ENCODE measurements at places on chromosomes 4 and X.

GRCh38 chr4:123037804-123038203 lies 115.4 kb upstream of the NUDT6 start:
- no peak for DNase-seq

- DNase-seq: no peak
These were observed 36.7 kb upstream of the NEUROG2 start for GRCh38 chr4:112552668-112553067.

- DNase-seq: no peak
These were observed 525 bp upstream of the CISD2 start for GRCh38 chr4:102868153-102868780.

GRCh38 chr4:17785858-17786257 lies 4.4 kb upstream of the FAM184B start:
- no peak for DNase-seq

DNA sequence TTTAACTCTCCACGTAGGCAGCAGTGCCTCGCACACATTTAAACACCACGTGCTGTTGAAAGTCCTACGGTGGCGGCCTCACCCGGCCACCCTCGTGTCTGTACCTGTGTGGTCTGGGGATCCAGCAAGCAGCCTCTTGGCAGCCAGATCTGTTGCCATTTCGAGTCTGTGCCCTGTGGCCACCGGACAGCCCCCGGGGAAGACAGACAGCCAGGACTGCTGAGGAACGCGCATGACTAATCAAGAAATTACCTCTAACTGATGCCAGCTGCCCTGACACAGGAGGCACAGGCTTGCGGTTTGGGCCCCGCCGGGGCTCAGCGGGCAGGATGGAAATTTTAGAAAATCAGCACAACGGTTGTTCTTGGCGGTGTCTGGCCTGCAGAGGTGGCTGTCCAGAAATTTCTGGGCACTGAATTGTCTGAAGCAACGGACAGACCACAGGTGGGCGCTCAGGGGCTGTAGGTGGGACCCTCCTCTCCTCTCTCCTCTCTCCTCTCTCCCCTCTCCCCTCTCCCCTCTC lies 15.6 kb upstream of the ASMTL start:
- DNase-seq: no peak

DNA sequence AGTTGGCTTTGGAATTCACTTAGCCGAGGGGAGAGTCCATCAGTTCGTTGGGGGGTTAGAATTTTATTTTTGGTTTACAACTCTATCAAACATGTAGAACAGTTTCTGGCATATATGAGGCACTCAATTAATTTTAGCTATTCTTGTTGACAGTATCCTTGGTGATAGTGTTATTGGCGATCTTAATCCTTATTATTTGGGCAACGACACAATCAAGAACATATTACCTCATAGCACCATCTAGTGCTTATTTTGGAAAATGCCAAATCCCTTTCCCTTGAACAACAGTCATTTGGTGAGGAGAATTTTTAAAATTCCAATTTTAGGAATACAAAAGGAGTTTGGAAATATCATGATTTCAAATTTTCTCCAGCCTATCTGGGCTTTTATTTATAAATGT lies 17.9 kb upstream of the PGRMC1 start:
- DNase-seq: no peak

GRCh38 chr4:139828966-139829664 lies 163.5 kb downstream of the MGST2 start:
- no peak for DNase-seq

DNA sequence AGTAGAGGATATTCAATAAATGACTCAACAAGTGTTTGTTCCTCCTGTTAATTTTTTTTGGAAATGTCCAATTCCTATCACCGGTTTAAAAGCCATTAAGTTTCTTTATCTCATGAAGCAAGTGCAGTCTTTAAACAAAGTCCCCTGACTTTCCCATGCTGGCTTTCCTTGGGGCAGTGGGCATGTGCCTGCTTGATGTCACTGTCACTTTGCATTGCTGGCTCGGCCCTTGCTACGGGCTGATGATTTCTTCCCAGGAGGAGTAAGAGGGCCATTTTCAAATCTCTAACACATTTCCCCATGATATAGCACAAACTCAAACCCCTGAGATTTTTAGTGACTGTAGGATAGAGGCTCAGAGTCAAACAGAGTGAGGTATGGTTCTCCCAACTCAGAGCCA lies 275.8 kb upstream of the TENM3 start:
- peak; percentile 30 for DNase-seq

DNA sequence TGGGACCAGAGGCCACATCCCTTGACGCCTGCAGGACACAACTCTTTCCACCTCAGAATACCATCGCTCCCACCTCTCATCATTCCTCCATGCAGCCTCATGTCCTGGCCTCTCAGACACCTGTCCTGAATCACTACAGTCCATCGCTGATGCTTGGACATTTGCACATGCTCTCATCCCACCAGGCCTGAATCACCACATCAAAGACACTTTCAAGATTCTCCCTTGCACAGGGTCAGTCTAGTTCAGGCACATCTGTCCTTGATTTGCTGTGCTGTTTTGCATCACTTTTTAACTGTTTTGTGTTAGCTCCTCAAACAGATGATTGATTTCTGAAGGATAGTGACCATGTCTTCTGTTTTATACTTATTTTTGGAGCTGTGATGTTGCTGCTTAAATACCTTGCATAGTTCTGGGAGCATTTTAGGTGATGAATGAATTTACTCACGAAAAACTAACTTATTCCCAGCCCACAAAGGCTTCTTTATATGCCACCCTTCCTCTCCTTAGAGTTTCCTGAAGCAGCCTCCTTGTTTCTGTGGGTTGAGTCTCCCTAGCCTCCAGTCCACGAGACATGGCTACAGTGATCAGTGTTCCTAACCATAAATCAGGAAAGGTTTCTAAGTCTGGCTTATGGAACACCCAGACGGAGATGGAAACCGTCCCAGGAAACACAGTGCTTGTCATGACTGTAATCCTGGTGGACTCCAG lies 2.6 kb downstream of the FAM114A1 start:
- no peak for DNase-seq

- peak; percentile 15 for DNase-seq
These were observed 5.6 kb downstream of the PDGFRA start for GRCh38 chr4:54234497-54235205.

- no peak for DNase-seq
These were observed 88.6 kb upstream of the TRIM2 start for GRCh38 chr4:153115322-153116290.

DNA sequence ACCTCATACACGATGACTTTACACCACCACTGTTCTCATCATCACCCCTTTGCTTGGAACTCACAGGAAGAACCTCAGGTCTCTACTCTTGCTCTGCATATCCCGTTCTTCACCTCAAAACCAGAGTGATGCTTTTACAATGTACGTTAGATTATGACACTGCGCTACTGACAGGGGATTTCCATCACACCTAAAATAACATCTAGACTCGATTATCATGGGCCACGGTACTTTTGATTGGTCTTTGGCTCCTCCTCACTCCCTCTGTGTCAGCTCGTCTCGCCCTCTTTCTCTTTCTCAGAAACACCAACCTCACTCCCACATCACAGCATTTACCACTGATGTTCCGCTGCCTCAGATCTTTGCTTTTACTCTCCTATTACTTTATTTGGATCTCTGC lies 172.4 kb downstream of the TLL1 start:
- DNase-seq: no peak

DNA sequence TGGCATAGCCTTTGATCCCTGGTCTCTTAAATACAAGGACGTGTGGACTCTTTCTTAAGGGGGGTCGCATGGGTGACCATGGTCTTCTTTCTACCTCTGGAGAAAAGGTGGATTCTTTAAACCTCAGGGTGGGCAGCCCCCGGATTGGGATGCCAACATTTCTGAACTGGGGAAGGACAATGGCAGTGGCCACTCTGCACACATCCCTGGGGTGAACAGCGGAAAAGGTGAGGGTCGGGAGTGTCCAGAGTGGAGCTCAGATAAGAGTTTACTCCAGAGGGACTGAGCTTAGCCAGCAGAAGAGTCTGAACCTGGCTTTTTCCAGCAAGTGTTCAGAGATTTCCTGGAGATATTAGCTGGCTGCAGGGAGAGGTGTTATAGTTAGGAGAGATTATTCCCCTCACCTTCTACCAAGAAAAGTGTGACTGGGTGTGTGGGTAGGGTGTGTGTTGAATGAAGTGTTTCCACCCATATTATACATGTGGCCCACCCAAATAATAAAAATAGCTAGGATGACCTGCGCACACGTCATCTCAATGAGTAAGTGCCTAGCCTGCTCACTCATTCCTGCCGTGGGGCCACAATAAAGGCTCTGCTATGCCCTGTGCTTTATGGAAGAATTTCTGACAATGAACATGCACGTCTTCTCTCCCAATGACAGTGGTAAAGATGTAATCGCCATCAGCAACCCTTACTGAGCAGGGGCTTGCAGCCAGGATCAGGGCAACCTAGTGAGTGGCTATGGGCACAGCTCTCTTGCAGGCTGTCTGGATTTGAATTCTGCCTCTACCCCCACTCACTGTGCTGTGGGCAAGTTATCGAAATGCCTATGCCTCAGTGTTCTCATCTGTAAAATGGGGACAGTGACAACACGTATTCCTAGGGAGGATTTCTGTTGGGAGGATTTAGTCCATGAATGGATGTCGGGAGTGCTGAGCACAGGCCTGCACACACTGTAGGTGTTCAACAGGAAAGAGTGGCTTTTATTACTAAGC lies 76.6 kb downstream of the SLC2A9 start:
- no peak for DNase-seq

- DNase-seq: no peak
These were observed 4.7 kb downstream of the QRFPR start for GRCh38 chr4:121376097-121376496.

GRCh38 chr4:82901183-82901718 lies 716 bp downstream of the THAP9 start:
- no peak for DNase-seq

- DNase-seq: no peak
These were observed 534.1 kb upstream of the AADAT start for GRCh38 chr4:170623899-170624298.

- DNase-seq: no peak
These were observed 1.9 kb downstream of the DHRSX start for GRCh38 chrX:2498781-2499302.

DNA sequence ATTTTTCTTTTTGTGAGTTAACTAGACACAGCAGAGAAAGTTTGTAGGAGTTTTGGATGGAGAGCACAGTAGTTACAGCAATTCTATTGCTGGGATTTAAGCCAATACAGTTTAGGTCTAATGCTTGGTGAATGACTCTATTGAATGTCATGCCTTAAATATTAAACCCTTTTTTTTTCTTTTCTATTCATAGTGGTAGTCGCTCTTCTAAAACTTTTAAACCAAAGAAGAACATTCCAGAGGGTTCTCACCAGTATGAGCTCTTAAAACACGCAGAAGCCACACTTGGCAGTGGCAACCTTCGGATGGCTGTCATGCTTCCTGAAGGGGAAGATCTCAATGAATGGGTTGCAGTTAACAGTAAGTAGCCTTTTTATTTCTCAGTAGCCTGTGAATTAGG lies 34.8 kb upstream of the DCK start:
- DNase-seq: no peak

GRCh38 chrX:75086731-75087195 lies 69.3 kb downstream of the ABCB7 start:
- DNase-seq: no peak

DNA sequence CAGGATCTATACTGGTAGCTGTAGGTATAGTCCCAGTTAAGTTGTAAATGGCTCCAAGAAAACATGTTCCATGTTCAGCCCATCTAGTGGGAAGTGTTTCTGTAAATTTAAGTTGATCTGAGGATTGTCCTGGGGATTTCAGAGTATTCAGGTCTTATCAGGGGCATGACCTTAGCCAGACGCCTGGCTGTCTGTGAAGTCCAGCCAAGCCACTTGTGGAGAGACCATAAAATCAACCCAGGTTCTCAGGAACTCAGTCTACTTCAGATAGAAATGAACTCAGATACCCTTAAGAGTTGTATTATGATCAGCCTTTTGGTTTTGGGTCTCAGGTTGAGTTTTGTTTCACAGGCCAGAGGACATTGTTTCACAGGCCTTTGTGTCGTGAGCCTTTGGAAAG lies 95.9 kb downstream of the EGF start:
- no peak for DNase-seq

DNA sequence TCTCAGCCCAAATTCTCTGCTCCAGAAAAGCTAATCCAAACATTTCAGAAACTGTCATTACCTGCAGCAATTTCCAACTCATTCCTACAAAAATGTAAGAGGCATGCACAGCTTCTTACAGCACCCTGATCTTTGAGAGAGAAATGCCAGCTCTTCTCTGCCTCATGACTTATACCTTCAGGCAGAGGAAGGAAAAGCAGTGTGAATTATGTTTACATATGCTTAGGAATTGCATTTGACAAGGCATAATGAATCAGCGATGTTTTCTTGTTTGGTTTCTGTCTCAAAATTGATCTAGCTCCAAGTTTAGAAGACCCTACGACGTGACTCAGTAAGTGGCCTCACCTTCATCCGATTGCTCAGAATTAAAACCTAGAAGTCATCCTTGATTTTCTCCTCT lies 21.8 kb upstream of the AGA start:
- no peak for DNase-seq

DNA sequence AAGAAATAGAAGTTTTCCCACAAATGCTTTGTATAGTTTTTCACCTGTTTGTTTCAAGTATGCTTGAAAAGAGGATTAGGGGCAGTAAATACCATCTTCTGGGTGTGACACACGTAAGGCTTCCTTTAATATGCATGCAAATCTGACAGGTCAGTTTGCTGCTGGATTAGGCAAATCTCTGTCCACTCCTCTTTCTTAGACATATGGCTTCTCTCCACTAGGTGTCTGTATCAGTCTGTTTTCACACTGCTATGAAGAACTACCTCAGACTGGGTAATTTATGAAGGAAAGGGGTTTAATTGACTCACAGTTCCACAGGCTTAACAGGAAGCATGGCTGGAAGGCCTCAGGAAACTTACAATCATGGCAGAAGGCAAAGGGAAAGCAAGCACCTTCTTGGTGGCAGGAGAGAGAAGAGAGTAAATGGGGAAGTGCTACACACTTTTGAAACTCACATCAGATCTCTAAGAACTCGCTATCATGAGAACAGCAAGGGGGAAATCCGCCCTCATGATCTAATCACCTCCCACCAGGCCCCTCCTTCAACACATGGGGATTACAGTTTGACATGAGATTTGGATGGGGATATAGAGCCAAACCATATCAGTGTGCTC lies 66.9 kb downstream of the TAB3 start:
- DNase-seq: no peak

DNA sequence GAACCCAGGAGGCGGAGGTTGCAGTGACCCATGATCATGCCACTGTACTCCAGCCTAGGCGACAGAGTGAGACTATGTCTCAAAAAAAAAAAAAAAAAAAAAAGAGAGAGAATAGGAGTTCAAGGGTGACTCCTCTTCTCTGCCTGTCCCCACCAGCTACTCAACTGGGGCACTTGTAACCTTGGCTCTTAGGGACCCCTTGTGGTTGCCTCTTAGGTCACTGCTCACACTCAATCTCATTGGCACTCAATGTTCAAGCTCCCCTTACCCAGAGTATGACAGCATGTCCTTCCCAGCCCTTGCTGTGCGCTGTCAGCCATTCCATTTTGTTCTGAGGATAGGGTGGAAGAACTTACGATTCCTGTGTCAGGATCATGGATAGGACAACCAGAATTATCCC lies 82.4 kb upstream of the BEND4 start:
- no peak for DNase-seq

- no peak for DNase-seq
These were observed 738.2 kb downstream of the ARAP2 start for GRCh38 chr4:35506161-35506560.

GRCh38 chrX:93466383-93466782 lies 207.0 kb downstream of the NAP1L3 start:
- no peak for DNase-seq
